Brain pericyte (primary cell): ENCODE measurements at places on chromosomes 1 and 21.

DNA sequence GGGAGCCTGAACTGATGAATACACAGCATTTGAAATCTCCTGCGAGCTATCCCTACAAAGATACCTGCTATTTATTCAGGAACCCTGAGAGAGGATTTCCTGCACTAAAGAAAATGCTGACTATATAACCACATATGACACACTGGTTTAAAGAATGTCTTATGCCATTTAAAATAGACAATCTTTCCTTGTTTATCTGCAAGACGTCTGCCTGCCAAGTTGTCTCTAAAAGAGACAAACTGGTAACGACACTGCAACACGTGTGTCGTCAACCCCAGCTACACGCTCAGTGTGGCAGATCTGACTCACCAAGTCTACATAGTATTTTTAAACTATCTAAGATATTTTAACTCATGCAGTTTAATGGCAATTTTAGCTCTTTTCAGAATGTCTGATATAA, 42.7 kb downstream of the APP start:
- no peak for DNase-seq

DNA sequence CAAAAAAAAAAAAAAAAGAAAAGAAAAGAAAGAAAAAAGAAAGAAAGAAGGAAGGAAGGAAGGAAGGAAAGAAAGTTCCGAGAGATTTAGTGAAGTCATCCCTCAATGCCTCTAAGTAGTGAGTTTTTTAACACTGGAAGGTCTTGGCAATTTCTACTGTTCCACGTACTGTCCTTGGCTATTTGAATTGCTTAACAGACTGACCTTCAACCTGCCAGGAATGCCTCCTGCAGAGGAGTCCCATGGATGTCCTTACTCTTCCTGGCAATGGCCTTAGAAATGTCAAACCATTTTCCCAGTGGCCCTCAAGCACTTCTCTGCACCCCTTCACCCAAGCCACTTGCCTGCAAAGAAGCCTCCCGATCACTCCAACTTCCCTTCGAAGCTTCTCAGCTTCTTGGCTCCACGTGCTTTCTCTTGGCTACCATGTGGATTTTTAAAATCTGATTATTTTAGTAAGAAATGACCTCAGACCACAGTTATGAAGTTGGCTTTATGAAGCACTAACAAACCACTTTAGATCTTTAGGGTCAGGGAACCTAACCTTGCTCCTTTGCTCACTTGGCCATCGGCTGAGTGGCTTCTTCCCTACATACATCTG, 43.7 kb upstream of the ABCG1 start:
- no peak for DNase-seq

- DNase-seq, result no peak
Observed at GRCh38 chr21:26169061-26169610, 1.4 kb downstream of the APP start.

DNA sequence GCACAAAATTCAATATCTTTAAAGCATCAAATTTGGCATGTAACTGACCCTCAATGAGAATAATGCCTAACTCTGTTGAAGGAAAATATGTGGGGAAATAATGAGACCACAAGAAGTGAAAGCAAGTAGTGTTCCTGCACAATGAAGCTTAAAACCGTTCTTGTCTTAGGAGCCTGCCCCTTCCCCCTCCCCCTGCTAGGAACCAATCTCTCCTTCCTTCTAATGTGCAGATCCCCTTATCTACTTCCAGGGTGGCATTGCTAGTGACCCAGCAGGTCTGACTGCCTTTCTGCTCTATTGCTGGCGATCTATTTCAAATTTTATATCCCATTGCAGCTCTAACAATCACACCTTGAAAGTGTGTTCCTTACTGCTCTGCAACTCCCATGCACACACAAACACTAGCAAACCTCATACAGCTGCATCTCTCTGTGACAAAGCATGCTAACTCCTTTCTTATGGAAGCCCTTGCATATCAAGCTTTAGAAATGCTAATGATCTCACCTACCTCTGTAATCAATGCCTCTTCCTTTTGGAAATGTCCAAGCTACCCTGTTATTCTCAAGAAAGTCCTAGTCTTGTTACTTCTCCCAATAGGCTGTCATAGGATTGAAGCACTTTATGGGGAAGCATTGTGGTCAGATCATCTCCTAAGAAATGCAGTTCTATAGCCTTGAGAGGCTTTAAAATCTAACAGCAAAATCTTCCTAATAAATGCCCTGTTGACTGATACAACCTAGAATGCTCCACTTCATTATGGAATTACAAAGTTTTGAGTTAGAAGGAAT, 26.5 kb downstream of the BCL9 start:
- DNase-seq, result no peak
